AG09319 (cell line): ENCODE measurements at places on chromosomes 16 and 17.
A peak's percentile ranks its signal among the peaks of the same experiment; 100 is the strongest.

- DNase-seq = no peak
These were observed 51.3 kb downstream of the TNFRSF13B start for GRCh38 chr17:16920628-16921020.

DNA sequence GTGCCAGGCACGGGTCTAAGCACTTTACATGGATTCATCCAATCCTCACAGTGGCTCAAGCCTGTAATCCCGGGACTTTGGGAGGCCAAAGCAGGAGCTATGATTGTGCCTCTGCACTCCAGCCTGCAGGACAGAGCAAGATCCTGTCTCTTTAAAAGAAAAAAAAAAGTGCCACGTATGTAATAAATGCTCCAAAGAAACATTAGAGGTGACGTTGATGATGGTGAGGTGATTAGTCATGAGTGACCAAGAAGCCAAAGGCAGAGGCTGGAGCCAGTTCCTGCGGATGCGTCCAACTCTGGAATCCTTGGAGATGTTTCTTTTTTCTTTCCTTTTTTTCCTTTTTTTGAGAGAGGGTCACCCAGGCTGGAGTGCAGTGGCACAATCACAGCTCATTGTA is 59.4 kb upstream of the SIAH1 start:
- DNase-seq = peak; percentile 44

DNA sequence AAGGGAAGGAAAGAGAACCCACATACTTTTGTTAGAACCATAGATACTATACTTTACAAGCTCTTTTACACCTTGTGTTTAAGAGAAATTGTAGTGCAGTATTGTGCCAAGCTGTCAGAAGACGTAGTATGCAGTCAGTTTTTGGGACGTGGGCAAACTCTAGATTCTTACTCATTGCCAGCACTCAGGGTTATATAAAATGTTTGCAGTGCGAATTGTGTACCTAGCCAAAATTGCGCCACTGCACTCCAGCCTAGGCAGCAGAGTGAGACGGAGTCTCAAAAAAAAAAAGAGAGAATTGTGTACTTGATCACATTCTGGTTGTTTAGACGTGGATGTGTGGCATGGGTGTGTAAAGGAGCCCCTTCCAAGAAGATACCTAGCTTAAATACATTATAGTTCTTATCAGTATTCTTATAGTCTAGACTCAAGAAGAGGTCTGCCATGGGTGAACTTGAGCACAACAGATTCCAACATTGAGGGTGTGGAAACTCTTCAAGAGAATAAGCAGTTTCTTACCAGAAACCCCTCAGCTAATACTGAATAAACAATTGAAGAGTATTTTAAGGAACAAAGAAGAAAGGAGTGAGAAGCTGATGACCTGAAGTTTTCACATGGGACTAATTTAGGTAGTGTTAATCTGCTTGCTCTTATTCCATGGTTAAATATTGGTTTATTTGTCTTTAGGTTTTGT is 27.4 kb upstream of the MRC2 start:
- DNase-seq = no peak

- DNase-seq = no peak
These were observed 16.7 kb downstream of the UNKL start for GRCh38 chr16:1397779-1398178.

DNA sequence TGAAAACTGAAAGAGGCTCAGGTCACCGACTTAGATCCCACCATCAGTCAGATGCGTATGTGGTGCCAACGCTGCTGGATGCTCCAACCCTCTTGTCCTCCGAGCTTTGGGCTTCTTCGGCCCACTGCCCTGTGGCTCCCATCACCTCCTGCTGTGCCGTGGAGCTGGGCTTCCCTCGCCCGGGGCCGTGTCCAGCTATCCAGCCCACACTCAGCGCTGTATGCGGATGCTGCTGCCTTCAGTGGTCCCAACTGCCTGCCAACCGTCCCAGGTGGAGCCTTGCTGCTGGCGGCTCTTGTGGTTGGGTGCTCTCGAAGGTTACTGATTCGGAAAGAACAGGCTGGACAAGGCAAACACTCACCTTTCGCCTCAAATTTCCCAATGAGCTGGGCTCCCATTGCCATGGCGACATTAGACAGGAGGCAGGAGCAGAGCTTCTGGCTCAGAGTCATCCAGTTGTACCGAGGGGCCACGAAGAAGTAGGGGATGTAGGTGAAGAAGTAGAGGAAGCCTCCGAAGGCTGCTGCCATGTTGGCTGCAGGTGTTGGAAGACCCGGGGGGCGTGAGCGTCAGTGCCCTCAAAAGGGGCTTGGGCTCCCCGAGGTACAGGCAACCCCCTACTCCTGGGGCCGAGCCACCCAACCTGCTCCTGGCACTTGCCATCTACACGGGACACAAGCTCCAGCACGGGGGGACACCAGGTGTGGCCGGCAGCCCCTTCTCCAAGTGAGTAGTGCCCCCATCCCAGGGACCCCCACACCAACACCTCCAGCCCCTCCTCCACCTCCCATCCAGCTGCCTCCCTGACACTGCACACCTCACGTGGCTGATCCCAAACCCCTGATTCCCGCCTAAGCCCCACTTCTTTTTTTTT is 32.2 kb downstream of the ABCA3 start:
- DNase-seq = no peak

DNA sequence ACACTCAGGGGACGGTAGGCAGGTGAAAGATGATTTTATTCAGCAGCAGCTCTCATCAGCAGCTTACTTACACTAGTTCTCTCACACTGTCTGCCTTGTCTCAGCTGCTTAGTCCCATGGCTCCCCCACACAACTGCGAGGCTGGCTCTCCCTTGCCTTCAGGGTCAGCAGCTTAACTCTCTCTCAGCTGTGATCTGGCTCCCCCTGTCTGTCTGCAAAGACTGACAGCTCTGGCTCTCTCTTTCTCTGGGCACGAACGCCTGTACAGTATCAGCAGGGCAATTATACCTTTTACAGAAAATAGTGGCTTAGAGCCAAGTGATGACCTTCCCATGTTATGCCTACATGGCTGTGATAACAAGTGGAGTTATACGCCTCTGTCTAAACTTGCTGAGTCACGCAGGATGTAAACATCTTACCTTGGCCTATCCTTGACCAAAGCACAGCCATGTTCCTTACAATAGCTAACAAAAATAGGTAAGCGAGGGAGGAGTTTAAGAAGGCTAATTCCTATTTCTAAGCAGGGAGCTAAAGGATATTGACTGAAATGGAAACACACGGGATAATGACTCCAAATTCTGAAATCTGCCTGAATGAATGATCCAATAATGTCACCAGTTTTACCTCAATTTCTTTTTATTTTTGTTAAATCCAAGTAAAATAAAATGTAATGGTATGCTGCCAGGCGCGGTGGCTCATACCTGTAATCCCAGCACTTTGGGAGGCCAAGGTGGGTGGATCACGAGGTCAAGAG is 1.1 kb upstream of the NDUFAB1 start:
- DNase-seq = no peak

DNA sequence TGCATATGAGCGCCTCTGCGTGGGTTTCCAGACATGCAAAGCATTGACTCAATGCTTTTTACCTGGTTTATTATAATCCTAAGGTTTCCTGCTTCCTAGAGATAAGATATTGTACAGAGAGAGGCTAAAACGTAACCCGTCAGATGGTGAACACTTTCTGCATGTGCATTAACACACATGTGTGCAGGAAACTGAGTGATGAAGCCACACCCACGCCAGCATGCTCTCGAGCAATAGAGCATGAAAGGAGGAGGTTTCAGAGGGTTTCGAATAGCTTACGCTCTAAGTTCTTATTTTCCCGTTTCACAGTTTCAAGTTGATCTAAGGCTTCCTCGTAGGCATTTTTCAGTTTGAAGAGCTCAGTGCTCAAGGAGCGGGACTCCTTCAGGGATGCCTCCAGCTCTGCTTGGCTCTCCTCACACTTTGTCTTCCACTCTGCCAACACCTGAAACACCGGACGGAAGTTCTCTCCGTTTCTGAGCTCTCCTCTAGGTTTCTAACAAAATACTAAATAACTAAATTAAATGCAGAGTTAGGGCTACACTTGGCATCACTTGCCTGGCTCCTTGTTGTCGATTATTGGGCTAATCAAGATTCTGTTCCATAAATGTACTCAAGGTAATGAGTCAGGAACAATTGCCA is 23.2 kb downstream of the MYH3 start:
- no peak for DNase-seq

DNA sequence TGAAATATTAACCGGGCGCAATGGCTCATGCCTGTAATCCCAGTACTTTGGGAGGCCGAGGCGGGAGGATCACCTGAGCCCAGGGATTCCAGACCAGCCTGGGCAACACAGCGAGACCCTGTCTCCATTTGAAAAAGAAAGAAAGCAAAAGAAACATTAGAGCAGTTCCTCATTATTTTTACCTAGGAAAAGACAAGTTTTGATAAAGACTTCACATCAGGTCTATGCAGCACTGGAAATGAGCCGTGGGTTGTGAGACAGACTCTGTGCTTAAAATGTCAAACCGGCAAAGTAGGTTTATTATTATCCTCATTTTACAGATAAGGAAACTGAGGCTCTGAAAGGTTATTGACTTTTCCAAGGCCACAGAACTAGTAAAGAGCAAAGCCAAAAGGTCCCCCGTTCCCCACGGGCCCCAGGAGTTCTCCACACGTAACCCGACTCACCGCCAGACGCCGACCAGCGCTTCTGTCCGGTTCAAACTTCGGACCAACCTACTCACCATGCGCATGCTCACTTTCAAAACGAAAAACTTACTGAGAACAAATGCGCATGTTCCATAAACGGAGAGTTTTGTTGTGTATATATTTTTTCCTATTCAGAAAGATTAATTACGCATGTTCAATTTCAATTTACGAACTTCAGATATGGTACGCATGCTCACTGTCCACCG is 356 bp downstream of the TUBD1 start:
- DNase-seq = peak; percentile 99

DNA sequence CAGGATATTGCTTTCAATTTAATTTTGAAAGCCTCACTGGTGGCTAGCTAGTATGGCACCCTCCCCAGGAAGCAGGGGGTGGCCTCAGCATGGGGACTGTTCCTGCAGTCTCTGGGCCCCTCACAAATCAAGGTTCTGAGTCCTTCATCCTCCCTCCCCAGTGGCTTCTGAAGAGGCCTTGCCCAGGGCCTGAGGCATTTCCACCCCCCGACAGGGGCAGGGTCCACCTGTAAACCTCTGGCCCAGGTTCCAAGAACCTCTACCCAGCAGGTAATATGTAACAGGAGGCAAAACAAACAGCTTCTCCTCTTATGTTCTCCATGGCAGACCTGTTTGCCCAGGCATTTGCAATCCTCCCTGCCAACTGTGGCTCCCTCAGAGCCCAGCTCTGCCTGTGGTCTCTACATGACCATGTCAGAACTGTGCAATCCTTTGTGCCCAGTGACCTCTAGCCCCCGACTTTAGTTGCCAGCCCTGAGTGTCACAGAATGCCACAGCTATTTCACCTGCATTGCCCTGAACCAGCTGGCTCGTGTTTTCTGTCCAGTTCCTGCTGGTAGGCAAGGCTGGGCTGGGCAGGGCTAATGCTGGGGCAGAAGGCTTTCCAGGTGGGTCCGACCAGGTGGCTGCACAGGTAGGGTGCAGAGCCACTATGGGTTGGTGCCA is 14.3 kb downstream of the ACSF2 start:
- no peak for DNase-seq

GRCh38 chr17:9984768-9985167 is 79.7 kb upstream of the RCVRN start:
- no peak for DNase-seq

GRCh38 chr17:38851434-38851833 is 2.1 kb downstream of the RPL23 start:
- no peak for DNase-seq

DNA sequence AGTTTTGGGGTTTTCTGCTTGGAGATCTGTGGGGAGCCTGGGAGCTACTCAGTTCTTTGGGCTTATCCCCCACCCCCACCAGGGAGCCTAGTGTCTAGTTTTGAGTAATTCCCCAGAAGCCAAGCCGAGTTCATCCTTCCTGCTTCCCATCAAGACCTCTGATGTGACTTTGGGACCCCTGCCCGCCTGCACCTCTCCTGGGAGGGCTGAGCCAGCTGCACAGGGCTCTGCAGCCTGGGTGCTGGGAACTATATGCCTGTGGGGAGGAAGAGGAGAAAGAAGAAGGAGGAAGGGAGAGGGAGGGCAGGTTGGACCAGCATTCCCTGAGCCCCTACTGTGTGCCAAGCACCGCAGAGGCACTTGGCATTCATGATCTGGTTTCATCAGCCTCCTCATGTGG is 178.9 kb downstream of the TMEM132E start:
- no peak for DNase-seq

DNA sequence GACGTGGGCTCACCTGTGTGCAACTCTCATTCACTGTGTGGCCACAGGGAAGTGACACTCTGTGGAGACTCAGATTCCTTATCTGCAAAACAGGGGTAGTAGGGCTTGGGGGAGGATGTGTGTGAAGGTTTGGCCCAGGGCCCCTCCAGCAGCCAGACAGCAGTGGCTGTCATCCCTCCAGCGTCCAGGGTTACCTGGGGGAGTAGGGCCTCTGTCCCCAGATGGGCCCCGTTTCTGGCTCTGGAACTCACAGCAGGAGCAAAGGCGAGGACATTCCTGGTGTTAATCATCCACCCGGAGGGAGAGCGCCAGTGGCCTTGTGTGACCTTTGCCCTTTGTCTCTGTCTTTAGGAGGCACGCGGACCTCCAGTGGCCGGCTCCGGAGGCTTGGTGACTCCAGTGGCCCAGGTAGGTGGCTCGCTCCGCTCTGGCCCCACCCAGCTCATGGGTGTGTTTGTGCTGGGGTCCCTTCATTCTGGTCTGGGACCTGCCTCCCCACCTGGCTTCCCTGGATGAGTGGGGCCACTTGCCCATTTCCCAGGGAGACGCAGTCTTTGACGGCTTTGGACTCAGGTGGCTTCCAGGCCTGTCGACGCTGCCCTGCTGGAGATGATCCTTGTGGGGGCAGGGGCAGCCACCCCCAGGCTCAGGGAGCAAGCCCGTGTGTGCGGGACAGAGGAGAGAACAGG is 166.2 kb downstream of the SEC14L1 start:
- DNase-seq = no peak
